ENCODE measurements at places on chromosomes 3 and 15.

DNA sequence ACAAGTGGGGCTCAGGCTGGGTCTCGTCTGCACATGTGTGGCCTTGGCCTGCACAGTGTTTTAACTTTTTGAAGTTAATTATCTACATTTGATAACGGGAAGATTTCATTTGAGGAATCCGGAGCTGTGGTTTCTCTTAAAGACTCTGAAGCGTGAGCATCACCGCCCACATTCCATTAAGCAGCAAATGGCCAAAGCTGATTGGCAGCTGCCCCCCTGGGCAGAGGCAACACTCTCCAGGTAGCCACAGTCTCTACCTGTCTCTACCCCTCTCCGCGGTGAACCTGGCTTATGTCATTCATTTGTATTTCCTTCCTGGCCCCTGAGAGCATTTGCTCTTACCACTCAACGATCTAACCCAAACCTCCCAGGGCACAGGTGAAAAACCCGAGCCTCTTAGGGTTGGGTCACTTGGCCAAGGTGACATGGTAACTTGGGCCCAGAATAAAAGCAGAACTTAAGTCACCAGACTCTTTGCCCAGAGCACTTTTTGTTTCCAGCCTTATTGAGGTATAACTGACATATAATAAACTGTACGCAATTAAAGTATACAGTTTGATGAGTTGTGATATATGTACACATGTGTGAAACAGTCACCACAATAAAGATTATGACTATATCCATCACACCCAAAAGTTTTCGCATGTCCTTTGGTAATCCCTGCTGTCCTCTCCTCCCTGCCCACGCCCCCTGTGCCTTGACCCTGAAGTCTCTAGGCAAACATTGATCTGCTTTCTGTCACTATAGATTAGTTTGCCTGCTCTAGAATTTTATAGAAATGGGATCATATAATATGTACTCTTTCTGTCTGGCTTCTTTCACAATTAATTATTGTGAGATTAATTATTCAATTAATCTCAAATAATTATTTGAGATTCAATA, 245.7 kb upstream of the HES1 start:
- DNase-seq, result no peak

GRCh38 chr3:179871782-179872181, 165.0 kb downstream of the PEX5L start:
- no peak for DNase-seq

- DNase-seq, result peak; percentile 95
These were observed 116.0 kb downstream of the XXYLT1 start for GRCh38 chr3:195154793-195155535.

GRCh38 chr3:97102641-97103040, 288.2 kb downstream of the EPHA6 start:
- DNase-seq, result no peak

DNA sequence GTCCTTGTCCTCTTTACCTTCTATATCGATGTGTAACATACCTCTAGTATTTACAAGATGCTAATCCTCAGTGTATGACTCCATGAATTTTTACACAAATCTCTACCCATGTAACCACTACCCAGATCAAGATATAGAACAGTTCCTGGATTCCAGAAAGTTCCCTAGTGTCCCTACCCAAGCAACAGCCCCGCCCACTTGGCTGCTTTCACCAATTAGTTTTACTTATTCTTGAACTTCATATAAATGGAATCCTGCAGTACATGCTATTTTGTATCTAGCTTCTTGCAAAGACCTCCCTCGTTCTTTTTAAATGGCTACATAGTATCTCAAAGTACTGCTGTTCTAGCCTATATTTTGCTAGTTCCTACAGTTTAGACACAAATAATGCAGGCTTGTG, 33.0 kb downstream of the CD276 start:
- no peak for DNase-seq

- DNase-seq, result no peak
These were observed 77.2 kb downstream of the KBTBD8 start for GRCh38 chr3:67075295-67075694.

GRCh38 chr3:44114142-44114541, 127.5 kb upstream of the TOPAZ1 start:
- peak; percentile 56 for DNase-seq

DNA sequence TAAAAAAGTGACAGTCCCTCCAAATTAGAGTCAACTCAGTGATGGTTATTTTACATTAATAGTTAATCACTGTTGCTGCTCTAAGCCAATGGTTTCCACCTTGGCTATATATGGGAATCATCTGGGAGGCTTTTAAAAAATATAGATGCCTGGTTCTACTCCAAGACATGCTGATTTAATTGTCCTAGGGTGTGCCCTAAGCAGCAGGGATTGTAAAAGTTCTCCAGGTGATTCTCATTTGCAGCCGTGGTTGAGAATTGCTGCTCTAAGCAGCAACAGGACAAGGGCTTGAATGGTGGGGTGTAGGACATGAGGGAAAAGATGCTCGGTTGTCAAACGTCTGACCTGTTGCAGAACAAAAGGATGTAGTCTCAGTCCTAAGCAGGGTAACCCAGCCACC, 405.1 kb upstream of the MCTP2 start:
- DNase-seq, result no peak

- DNase-seq, result no peak
These were observed 143.4 kb upstream of the HES1 start for GRCh38 chr3:193992425-193993037.

GRCh38 chr15:74387141-74387541, 19.7 kb upstream of the CYP11A1 start:
- no peak for DNase-seq

GRCh38 chr15:79641841-79642240, 209.7 kb downstream of the MINAR1 start:
- no peak for DNase-seq

GRCh38 chr3:195020921-195021320, 250.0 kb downstream of the XXYLT1 start:
- no peak for DNase-seq

DNA sequence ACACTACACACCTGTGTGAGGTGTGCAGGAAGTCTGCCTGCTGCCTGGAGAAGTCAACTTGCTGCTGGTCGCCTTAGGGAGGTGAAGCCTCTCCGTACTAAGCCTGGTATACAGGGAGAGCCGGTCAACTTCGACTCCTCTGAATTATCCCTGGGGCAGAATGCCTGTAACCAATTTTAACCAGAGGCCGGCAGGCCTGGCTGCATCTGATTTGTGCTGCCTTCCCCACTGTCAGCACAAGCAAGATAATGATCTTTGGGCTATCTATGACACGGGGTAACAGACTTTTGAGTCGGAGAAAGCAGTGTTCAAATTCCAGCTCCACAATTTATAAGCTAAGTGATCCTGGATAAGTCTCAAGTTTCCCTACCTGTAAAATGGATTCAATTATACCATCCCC, 42.3 kb downstream of the MAGEF1 start:
- DNase-seq, result no peak

DNA sequence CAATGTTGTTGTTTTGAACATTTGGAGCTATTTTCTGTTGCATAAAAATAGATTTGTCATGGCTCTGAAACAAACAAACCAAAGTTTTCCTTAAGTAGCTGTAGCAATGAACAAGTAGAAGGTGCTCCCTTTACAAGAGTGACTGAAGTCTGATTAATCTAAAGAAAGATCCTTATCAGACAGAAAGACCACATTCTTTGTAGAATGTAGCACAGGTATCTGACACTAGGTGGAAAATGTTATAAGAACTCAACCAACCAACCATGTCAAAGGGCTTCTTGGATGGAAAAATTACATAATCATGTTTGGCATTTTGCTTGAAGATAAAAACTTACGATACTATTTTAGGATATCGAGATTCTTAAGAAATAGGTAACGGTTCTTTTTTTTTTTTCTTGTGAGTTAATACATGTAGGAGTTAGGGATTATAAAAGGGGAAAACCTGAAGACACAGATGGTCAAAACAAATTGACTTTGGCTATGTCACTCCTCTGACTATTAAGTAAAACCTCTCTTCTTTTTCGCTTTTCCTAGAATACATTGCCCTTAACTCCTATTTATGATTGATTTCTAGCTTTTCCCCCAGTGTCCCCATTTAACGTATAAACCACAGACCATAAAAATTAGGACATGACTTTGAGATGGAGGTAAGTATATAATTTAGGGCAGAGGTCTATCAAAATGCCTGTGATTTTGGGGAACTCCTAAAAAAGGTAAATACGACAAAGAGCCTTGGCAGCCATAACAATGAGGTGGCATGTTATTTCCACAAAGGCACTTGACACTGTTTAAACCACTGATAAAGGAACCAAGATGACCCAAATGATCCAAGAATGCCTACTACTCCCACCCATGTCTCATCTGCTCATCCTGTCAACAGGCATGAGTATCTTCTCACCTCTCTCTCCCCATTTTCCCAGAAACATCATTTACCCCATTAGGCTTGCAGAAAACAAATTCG, 72.0 kb downstream of the CCR4 start:
- DNase-seq, result no peak

GRCh38 chr15:60591496-60592370, 112.8 kb upstream of the ICE2 start:
- peak; percentile 54 for DNase-seq

- peak; percentile 18 for DNase-seq
These were observed 164.1 kb upstream of the SLC2A2 start for GRCh38 chr3:171190668-171191067.

- peak; percentile 33 for DNase-seq
These were observed 135.4 kb downstream of the KLF13 start for GRCh38 chr15:31461911-31462480.

DNA sequence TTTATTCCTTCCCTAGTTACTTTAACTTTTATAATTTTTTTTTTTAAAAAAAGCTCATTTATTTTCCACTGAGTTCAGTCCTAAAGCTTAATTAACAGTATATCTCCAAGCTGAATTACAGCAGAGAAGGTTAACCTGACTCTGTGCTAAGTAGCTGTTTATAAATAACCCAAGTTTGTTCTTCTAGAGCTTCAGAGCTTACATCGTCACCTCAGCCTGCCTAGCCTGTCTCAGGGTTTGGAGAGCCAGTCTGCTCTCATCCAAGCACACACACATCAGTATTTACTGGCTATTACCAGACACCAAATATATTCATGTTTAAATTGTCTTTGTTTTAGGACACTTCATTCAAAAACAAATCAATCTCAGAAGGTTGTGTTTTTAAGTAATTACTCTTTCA, 154.9 kb downstream of the CDIN1 start:
- DNase-seq, result no peak

- DNase-seq, result no peak
These were observed 26.5 kb upstream of the RYK start for GRCh38 chr3:134277066-134277660.

DNA sequence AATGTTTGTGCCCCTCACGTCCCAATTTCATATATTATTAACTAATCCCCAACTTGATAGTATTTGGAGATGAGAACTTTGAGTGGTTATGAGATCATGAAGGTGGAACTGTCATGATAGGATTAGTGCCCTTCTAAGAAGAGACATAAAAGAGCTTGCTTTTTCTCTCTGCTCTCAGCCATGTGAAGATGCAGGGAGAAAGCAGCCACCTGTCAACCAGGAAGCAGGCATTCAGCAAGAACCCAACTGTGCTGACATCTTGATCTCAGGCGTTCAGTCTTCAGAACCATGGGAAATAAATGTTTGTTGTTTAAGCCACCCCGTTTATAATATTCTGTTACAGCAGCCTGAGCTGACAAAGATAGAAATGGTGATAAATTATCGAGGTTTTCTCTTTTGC, 278.7 kb upstream of the KCNMB2 start:
- DNase-seq, result no peak

GRCh38 chr3:112757197-112757596, 89.5 kb downstream of the CD200R1L start:
- DNase-seq, result no peak
